Naive thymus-derived CD4-positive, alpha-beta T cell (primary cell): ENCODE measurements at places on chromosomes 12 and 14. TPM values are rescaled to one million over a fixed set of nuclear protein-coding genes. Genes with fewer than 3 reads are reported as not detected.

DNA sequence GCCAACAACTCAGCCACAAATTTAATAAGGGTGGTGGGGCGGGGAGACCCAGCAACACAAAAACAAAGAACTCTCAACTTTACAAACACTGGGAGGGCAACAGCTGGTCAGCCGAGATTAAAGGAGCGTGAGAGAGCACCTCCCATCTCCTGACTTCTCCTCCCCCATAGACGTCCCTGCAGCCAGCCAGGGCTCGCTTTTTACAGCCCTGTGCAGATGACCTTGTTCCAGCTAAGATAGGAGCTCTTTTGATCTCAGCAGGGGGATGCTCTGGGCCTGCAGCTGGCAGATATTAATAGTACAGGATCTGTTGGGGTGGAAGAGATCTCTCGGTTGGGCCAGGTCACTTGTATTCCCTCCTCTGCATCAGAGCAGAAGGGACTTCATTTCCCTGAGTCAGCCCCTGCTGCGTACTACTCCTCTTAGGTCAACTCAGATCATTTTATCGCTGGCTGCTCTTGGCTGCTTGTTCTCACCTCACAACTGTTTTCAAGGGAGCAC lies 475.8 kb downstream of the RAD51B start:
- no peak for DNase-seq

DNA sequence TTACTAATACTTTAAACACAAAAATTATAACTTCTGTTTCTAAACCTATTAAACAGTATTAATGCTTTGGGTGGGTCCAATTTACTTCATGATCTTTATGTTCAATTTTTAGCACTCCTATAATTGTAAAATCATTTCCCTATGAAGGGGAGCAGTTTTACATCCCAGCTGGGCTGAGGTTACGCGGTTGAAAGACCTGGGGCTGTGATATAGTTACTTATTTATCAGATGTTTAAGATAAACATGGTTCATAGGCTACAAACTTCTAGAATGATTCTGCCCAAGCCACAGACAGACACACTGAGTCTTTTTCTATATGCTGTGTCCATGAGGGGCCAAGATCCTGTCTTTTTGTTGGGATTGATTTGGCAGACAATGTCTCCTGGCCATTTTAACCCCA lies 44.4 kb downstream of the DYRK2 start:
- DNase-seq = no peak

DNA sequence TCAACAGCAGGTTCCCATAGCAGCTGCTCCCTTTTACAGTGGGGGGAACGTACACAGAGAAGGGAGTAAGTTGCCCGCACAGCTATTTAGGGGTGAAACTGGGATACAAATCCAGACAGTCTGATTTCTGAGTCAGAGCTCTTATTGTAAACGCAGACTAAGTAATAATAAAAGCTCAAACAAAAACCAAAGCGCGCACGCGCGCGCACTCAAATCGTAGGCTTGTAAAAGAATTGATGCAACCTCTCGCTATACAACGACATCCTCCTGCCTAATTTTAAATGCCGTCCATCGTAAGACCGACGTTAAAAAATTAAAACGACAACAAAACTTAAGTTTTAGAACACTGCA lies 747 bp upstream of the DACT1 start:
- peak; percentile 57 for DNase-seq

Gene GNPTAB
- total RNA-seq = 85.1 TPM
